ENCODE measurements at places on chromosomes 4 and X.

DNA sequence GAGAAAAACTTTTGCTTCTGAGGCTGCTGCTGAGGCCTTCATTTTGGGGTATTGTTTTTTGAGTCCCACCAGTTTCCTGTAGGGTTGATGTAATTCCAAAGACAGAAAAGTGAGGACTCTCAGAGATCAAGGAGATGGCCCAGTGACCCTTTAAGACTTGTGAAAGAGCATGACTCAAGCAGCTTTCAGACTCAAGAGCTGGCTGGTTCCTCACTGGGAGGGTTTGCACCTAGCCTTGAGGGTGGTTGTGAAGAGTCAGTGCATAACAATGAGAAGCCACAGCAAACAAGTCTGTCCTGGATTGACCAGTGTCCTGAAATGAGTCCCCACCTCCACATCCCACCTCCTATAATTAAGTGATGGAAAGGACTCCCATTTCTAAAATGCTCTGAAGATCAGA is 89.2 kb downstream of the NHS start:
- DNase-seq = no peak

DNA sequence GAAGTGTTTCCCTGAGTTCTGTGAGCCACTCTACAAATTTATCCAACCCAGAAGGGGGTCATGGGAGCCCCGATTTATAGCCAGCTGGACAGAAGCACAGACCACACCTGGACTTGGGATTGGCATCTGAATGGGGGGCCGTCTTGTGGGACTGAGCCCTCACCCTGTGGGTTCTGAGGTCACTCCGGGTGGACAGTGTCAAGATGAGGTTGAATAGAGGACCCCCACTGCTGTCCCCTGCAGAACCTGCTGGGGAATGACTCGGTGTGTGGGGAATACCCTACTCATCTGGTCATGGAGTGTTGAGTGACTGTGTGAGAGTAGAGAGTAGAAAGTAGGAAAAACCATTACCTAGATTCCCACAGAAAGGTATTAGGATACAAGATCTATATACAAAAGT is 67.5 kb downstream of the ZFYVE28 start:
- DNase-seq = no peak

GRCh38 chrX:153375571-153375970 is 25.6 kb downstream of the PNMA6E start:
- DNase-seq = no peak

GRCh38 chr4:137025484-137026059 is 506.7 kb downstream of the PCDH18 start:
- no peak for DNase-seq

- no peak for DNase-seq
Measured at GRCh38 chr4:32519060-32519459, 1798.9 kb downstream of the PCDH7 start.

DNA sequence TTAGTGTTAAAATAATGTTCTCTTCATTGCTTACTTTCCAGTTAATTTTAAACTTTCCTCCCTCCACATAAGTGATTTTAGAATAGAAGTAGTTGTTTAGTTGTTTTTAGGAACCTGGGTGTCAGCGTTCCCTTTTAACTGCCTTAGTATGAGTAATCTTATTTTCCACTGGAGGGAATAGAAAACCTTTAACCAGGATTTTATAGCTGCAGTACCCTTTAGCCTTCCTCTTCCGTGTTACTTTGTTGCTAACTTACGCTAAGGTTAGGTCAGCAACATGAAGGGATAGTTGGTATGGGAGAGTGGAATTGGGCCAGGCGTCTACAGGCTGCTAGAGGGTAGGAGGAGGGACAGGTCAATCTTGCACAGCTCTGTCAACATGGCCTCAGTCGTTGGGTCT is 31.5 kb downstream of the SMS start:
- no peak for DNase-seq

DNA sequence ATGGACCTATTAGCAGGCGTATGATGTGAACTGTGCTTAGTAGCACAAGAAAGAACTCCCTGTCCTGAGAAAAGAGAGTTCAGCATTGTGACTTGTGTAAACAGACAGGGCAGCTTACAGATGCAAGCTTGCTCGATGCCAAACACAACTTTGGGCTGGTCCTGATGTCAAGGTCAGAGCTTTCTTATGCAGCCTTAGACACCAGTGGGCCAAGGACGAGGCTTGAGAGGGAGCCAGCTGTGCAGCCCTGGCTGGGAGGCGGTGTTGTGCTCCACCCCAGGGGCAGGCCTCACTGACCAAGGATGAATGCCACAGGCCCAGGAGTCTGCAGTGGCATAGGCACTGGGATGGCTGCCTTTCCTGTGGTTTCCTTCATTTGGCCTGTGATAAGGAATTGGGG is 35.4 kb downstream of the JADE1 start:
- no peak for DNase-seq

DNA sequence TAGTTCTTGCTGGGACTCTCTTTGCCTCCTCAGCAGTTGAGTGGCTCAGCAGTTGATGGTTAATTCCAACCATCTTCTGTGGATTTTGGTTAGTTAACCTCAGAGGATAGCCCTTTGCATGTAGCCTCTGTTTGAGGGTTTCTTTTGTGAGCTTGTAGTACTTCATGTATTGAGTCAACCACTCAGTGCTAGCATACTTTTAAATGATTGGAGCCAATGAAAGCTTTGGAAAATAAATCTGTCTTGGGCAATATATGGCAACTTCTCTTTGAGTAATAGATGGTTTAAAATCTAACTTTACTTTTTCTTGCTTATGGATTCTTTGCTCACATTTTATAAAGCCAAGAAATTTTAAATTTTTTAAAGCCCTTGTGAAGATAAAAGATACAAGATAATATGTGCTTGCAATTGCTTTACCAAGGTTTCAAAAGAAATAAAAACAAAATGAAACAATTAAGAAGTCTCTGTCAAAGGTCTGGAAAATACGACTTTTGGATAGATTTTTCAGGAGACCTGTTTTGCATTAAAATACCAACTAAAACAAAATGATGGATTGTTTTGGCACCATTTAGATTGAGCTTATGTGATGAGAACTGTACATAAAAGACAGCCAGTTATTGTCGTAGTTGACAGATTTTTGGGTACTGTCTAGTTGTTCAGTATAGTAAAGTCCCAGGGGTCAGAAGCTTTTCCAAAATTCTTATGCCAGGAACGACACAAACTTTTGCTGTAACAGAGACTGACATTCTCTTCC is 181.9 kb downstream of the SPRY1 start:
- no peak for DNase-seq

DNA sequence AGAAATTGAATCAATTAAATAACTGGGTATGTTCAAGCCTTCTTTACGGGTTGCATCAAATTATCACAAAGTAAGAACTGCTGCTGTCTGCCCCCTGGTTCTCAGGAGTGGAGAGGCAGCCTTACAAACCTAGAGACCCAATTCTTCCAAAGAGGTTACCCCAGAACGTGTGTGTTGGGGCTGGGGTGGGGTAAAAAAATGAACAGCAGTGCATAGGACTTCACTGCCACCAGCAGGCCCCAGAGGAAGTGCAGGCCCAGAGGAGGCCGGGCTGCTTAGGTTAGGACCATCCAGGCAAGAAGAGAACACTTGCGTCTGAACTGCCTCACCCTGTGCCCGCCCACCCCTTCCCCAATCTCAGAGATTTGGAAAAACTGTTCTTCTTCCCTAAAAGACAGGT is 1.5 kb upstream of the NWD2 start:
- DNase-seq = no peak

GRCh38 chrX:101450085-101450484 is 35.2 kb upstream of the ARMCX4 start:
- no peak for DNase-seq

- DNase-seq = no peak
Measured at GRCh38 chr4:96483308-96484030, 643.6 kb downstream of the PDHA2 start.

GRCh38 chrX:38868941-38869401 is 67.7 kb downstream of the MID1IP1 start:
- DNase-seq = no peak

DNA sequence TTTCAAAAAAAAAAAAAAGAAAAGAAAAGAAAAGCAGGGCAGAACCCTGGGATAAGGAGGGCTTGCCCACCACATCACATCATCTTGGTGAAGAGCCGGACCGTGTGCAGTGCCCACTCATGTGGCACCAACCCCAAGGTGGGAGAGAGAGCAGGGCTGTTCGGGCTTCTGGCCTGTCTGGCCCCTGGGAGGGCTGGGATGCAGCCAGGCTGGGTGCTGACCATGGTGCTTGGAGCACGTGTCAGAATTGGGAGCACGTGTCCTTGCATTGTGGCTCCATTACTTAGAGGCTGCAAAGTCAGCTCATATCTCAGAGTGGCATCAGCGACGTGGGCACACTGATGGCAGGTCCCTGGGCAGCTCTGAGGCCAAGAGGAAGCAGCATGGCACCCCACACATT is 100.9 kb upstream of the AFAP1 start:
- no peak for DNase-seq

DNA sequence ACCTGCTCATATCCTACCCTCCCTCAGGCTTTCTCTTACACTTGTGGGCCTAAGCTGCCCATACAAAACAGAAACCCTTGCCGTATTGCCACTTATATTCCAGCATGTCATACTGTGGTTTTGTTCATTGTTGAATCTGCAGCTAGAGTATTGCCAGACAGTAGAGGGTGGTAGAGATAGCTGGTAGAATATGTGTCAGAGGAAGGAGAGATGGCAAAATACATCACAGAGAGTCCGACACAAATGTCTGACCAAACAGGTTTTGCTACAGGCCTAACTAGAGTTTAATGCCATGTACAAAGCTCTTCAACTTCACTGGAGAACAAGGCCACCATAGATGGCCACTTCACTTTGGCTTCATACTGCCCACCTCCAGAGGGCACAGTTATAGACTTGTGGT is 160.1 kb downstream of the EFHC2 start:
- DNase-seq = no peak

- no peak for DNase-seq
Measured at GRCh38 chrX:64398088-64398487, 2.8 kb upstream of the MTMR8 start.
